ENCODE measurements at places on chromosomes 11 and 22.

- no peak for DNase-seq
These were observed 294.3 kb downstream of the LARGE1 start for GRCh38 chr22:33625959-33626358.

- no peak for DNase-seq
These were observed 257.7 kb upstream of the PLET1 start for GRCh38 chr11:112518371-112518770.

- no peak for DNase-seq
These were observed 1145.2 kb downstream of the BRD1 start for GRCh38 chr22:48682504-48682903.

- DNase-seq = peak; percentile 74
These were observed 10.4 kb upstream of the HIKESHI start for GRCh38 chr11:86291466-86292262.

- DNase-seq = no peak
These were observed 30.6 kb downstream of the RRP7A start for GRCh38 chr22:42489000-42489399.

- DNase-seq = no peak
These were observed 29.3 kb upstream of the NFAM1 start for GRCh38 chr22:42461511-42461910.

DNA sequence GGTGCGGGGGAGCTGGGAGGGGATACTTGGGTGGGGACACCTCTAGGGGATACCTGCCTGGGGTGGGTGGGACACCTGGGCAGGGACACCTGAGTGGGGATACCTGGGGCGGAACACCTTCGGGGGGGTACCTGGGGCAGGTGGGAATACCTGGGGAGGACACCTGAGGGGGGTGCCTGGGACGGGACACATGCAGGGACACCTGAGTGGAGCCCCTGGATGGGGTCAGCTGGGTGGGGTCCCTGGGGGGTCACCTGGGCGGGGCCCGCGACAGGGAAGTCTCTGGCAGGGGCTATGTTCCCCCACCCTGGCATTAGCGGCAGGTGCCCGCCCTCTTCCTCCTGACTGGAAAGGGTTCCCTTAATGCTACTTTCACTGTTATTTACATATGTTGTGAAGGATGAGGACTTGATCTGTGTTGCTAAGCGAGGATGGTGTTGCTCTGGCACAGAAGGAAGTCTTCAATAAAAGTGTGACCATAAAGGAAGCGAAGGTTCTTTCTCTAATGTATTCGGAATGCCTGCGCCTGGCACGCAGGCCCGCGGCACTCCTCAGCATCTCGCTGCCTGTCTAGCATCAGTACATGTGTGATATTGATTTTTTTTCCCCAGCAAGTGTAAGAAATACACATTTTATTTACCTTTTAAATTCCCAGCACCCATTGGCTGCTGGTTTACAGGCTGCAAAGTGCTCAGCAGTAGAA lies 801.7 kb downstream of the BRD1 start:
- DNase-seq = no peak

- no peak for DNase-seq
These were observed 226.4 kb downstream of the LUZP2 start for GRCh38 chr11:24723231-24723630.

- peak; percentile 54 for DNase-seq
These were observed 1.7 kb upstream of the MYEOV start for GRCh38 chr11:69292221-69292648.

DNA sequence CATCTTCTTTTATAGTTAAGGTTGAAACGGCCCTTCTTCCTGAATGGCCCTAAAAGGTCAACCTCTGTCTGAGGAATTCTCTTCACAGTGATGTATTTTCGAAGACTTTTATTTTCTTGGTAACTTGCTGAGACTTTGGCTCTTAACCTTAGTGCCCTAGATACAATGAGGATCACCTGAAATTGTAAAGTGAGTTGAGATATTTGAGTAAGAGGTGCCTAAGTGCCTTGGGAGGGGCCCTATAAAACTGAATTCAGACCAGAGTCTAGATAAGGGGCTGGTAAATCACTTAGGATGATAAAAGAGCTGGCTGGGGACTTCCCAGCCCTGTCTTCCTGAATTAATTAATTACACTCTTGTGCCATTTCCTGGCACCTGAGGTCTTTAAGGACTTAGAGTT lies 505.6 kb upstream of the KIRREL3 start:
- DNase-seq = no peak

DNA sequence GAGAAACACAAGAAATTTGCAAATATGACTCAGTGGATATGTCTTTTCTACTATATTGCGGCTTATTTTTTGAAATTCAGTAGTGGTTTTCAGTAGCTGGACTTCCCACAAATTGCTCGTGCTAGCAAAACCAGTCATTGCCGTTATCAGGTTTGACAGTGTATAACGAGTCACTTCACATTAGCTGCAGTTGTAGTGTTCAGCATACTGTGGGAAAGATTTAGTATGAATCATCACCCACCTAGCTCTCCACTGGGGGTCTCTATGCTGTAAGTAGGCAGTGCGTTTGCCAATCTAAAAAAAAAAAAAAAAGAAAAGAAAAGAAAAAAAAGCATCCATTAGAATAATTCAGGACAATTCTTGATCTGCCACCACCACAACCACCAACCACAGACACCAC lies 1318.9 kb downstream of the LRRC4C start:
- DNase-seq = no peak

- DNase-seq = no peak
These were observed 17.9 kb downstream of the STX3 start for GRCh38 chr11:59773083-59773440.

GRCh38 chr22:38347944-38348750 lies 30.9 kb upstream of the CSNK1E start:
- DNase-seq = no peak

GRCh38 chr22:17970201-17970708 lies 54.1 kb downstream of the MICAL3 start:
- DNase-seq = no peak

DNA sequence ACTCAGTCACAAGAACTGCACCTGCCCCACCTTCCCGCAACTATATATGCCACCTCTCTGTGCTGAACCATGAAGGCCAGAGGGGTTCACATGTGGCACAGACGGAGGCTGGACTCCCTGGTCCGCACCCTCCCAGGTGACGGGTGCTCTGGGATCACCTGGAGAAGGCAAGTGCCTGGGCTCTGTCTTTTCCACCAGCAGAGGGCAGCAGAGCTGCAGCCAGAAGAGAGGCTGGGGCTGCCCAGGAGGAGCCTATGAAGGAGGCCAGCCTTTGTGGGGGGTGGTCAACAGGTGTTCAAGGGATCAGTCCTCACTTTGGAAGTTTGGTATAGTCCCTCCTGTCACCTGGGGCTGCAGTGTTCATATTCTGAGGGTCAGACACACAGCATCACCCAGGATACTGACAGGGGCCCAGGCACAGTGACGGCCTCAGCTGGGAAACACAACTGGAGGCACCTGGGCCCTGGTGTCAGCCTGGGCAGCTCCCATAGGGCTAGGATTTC lies 39.2 kb upstream of the IGLL5 start:
- DNase-seq = peak; percentile 77

DNA sequence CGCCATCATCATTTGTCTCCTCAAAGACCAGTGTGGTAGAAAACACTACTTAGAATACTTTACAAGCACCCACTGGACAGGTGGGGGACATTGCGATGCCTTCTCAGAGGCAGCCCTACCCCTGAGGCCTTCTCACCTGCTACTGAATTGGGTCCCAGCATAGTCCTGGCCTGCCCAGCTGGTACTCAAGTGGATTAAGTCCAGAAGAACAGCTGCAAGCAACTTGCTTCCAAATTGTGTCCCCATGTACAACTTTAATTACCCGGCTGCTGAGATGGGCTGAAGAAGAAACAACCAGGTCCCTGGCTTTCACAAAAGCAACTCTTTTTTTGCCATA lies 12.3 kb downstream of the ABTB2 start:
- no peak for DNase-seq

DNA sequence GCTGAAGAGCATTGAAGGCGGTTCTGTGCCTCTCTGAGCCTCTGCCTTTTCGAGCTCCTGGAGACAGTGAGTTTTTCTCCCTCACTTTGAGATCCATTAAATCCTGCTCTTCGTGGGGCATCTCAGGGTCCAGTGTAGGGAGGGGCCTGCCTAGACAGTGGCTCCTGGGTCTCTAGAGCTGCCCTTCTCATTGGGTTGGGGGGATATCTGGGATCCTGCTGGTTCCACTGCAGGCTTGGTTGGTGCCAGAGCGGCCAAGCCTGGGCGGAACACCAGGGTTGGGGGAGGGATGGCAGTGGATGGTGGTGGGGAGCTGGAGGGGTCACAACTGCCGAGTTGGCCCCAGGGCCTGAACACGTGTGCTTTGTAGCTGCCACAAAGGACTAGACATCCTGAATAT lies 52.2 kb upstream of the CARS1 start:
- DNase-seq = no peak

- DNase-seq = no peak
These were observed 81.9 kb downstream of the BDNF start for GRCh38 chr11:27618281-27618915.

- no peak for DNase-seq
These were observed 10.5 kb downstream of the ACRV1 start for GRCh38 chr11:125670172-125670571.

DNA sequence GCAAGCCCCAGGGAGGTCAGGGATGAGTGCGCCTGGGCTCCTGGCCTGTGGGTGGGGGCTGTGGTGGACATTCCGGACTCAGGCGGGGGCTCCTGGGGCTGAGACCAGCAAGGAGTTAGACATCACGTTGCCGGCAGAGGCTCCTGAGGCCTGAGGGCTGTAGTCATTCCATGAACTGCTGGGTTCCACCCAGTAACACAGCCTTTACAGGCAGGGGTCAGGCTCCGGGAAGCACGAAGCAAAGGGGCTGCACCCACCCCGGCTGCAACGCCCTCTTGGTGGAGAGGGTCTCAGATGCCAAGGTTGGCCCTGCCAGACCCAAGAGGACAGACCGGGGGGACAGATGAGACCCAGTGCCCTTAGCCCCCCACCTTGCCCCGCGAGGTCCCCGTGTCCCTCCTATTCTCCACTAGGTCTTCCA lies 9.0 kb downstream of the TNNT3 start:
- DNase-seq = no peak

DNA sequence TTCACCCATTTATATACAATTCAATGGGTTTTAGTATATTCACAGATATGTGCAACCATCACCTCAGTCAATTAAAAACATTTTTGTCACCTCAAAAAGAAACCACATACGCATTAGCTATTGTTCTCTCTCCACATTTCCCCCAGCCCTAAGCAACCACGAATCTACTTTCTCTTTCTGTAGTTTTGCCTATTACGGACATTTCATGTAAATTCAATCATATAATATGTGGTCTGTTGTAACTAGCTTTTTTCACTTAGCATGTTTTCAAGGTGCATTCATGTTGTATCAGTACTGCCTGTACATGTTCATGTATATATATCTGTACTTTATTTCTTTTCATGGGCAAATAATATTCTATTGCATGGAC lies 104.7 kb upstream of the RRM1 start:
- no peak for DNase-seq

DNA sequence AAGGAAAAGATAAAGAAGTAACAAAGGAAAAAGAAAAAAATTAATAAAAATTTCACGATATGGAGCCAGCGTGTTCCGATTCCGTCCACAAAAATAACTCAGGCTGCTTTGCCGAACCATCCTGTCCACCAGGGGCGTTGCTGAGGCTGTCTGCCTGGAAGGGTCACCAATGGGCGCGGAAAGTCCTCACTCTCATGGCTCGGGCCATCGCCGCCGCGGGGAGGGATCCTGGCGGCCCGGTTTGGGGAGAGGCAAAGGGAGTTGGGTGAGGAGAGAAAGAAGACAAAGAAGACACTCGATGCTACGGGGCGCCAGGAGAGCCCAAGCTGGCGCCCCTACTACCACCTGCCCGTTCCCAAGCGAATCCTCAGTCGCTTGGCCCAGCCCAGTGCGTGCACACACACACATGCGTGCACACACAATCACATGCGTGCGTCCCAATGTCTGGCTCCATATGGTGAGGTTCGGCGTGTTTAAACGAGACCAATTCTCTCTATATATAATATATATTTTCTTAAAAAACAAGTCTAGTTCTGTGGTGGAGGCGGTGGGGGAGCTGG lies 5.6 kb upstream of the PYGM start:
- no peak for DNase-seq

DNA sequence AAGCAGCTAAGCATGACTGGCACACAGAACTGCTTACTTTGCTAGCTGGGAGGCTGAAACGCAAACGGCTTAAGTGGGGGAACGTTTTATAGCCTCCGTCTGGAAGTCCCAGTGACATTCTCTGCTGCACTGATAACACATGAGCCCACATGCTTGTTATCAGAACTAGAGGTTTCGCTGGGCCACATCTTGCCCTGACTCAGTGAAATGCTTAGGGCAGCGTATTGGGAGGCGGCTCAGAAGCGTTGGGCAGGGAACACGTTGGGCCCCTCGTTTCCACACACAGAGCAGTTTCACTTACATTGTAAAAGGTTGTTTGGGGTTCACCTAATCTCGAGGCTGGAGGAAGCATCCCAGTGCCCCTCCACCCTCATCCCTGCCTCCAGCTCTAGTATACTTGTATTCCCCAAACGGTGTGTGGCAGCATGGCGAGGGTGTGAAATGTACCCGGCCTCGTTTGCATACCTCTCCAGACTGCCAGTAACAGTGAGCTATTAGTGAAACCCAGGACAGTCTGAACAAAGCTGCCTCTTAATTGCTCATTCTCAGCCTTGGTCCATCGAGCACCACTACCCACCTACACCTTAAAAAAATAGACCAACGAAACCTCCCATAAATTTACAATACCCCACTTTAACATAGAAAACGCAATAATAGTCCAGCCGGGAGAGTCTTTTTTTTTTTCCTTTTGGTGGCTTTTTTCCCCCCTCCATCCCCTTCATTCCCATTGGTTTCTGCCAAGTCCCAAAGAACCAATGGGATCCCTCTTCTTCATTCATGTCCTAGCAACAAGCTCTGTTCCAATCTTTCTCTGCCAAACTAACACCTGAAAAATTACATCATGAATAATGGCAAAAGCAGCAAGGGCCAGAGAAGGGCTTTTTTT lies 218.8 kb upstream of the SORL1-AS1 start:
- DNase-seq = no peak

- no peak for DNase-seq
These were observed 326.3 kb downstream of the NTM start for GRCh38 chr11:131696690-131697089.

- no peak for DNase-seq
These were observed 481.4 kb downstream of the ETS1 start for GRCh38 chr11:128105950-128106349.

- no peak for DNase-seq
These were observed 41.6 kb upstream of the LINC01488 start for GRCh38 chr11:69439651-69440464.

DNA sequence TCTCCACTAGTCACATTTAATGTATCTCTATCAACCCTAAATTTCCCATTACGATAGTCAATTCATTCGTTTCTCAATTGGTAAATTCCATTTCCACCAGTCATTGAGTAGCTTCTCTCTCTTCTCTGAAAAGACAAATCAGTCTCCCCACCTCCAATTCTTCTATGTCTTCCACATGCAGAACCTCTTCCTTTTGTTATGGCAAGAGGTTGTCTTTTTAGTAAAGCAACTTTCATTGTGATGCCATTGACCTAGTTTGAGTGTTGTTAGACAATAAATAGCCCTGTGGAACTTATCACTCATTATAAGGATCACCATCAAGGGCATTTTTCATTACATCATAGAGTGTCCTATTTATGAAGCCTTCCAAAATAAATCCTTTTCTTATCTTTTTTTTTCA lies 340.9 kb downstream of the LRRC4C start:
- no peak for DNase-seq

- no peak for DNase-seq
These were observed 63.3 kb downstream of the KCNQ1 start for GRCh38 chr11:2507945-2508749.
